Activated T-helper 9 cell treated with anti-CD3 and anti-CD28 coated beads, Interleukin-2, amount 50 U/mL, for 16 hours (primary cell): ENCODE measurements at places on chromosomes 7 and 10.

DNA sequence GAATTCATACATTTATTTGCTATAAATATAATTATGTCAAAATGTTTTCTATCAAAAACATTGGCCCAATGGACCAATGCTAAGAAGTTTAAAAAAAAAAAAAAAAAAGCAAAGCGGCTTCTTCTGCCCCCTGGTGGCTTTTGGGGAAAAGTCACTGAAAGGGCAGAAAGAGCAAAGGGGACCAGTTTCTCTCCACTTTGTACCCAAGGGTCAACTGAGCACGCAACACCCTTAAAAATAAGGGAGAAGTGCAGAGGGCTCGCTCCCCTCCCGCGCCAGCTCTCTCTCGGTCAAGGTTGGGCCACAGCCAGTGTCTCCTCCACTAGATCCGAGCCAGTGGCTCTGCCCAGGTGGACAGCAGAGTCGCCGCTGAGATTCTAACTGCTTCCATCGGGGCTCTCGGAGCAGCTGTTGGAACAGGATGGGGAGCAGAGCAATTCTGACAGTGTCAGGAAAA is 136.4 kb upstream of the FGFR2 start:
- DNase-seq, result no peak

GRCh38 chr10:122341141-122341810 is 33.2 kb upstream of the PLEKHA1 start:
- DNase-seq, result no peak

DNA sequence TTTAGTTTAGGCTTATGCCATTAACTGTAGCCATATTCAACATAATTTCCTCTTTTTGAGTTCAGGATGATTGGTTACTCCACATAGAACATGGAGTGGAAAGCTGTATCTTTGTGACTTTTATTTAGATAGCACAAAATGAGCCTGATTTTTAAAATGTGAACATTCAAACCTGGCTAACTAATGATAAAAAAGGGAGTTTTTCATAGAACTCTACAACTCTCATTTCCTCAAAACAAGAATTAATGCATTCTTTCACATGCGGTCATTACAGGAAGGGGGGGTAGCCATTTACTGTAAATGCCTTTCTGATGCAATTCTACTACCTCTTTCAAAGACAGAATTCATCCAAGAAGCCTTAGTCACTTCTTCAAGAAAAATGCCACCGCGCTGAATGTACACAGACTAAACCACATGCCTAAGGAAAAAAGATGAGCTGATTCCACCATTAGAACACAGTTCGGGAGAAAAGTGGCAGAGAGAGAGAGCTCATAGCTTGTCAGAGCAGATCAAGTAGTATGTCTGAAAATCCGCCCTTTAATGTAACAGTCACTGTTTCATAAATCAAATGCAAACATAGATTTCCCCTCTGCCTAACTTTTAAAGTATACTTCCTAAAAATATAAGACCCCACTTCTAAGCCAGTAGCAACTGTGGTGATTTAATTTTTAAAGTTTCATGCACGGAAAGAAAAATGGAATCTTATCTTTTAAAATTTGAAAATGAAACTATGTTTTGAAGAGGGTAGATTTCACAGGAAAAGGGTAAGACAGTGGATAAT is 226.4 kb upstream of the KLF14 start:
- DNase-seq, result no peak

- DNase-seq, result no peak
These were observed 127.6 kb downstream of the WDR11 start for GRCh38 chr10:120978589-120979252.

DNA sequence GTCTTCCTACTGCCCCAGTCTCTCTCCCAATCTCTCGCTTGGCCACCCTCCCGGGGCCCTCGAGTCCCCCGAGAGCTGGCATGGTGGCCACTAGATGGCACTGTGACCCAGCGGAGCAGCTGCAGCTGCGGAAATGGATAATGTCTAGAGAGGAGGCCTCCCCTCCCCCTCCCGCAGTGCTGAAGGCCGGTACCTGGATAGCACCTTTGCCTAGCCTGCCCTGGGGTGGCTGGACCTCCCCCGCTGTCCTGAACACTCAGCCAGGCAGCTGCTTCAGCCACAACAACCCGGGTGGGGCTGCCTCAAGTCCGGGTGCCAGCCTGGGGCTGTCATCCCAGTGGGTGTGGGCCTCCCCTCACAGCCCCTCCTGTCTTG is 65.2 kb downstream of the GOLGA7B start:
- peak; percentile 51 for DNase-seq

- DNase-seq, result no peak
These were observed 17.0 kb upstream of the ADAMTS14 start for GRCh38 chr10:70655316-70655715.

DNA sequence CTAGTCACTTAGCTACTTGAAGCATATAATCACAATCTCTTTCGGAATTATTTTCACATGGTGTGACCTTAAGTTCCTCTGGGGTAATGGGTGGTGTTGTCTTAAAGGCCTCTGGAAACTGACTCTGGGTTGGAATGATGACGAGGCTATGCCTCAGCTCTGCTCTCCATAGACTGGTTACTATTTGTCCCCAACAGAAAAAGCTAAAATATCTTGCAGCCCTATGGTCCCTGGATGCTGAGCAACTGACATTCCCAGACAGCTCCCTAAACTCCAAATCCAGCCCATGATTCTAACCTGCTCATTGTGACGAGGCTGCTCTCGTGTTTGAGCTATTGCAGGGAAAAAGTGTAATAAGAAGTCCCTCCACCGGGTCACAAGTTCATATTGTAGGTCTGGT is 51.6 kb downstream of the HBP1 start:
- no peak for DNase-seq

DNA sequence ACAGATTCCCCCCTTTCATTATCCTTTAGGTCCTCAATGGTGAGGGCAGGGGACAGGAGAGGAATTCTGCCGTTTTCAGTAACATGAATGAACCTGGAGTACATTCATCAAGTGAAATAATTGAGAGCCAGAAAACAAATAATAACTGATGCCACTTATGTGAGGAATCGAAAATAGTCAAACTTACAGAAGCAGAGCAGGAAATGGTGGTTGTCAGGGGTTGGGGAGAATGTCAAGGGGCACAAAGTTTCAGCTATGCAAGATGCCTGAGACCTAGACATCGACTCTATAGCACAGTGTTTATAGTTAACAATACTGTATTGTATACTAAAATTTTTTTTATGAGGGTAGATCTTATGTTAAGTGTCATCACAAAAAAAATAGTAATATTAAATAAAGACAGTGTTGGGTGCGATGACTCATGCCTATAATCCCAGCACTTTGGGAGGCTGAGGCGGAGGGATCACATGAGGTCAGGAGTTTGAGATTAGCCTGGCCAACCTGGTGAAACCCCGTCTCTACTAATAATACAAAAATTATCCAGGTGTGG is 1219.8 kb downstream of the GATA3 start:
- no peak for DNase-seq

DNA sequence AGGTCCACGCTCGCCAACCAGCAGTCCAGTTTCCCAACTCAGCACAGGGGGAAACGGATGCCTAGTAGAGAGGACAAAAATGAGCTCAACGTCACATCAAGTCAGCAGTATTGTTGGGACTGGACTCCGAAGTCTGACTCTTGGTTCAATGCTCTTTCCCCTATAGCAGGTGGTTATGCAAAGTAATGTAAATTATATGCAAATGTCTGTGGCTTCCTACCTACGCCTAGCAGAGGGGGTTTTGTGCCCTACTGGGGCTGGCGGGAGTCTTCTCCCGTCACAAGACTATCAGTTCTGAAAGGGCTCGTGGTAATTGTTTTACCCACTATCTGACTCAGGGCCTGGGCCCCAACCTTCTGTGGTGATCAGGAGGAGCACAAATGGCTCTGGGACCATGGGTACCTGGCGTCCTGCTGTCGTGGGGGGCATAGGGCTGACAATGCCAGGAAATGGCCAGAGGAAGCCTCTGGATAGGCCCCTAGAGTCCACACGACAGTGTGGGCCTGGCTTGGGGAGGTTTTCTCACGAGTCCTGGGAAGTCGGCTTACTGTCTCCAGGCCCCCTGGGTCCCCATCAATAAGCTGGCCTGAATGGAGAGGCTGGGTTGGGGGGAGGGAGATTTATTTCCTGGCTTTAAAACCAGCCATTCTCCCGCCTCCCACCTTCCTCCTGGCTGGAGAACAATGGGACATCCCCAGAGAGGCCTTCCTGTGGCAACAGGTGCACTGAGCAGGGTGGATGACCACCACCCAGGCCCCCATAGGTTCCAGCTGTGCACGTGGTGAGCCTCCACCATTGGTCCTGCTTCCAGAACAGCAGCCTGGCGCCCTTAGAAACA is 41.8 kb downstream of the UNC5B start:
- no peak for DNase-seq

GRCh38 chr7:103952408-103952807 is 37.0 kb downstream of the RELN start:
- DNase-seq, result no peak

GRCh38 chr10:106410331-106410730 is 754.2 kb downstream of the SORCS1 start:
- DNase-seq, result no peak

- DNase-seq, result no peak
These were observed 88.9 kb upstream of the NEBL start for GRCh38 chr10:20986049-20986448.

DNA sequence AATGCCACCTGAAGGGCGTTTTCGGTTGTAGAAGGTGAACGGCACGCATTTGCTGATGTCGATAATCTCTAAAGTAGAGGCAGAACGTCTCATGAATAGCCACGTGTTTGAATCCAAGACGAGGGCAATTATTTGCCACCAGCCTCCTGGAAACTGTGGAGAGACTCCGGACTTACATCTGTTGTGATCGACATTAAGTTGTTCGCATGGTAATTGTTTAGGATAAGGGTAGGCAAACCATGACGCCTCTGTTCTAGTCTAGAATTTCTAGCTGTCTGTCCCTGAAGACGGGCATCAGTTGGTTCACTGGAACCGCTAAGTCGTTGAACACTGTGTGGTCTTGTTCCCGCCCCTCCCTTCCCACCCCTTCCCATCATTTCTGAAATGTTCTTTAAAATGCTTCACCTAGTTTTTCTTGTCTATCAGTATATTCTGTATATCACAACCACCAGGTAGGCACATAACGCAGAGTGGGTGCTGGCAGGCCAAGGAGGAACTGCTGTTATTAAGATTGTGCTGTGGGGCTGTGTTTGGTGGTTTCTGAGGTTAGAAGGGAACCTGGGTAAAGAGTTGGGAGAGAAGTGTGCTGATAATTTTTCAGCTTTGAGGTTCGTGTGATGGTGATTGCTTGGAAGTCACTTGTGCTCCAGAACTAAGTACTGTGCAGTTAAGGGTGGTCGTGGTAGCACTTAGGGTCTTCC is 1.2 kb downstream of the UBE3C start:
- DNase-seq, result no peak
